Activated CD4-positive, alpha-beta T cell treated with anti-CD3 and anti-CD28 coated beads, Interleukin-2, amount 10 ng/mL, durations not matched to agents 7 days and 5 days (primary cell): ENCODE measurements at places on chromosomes 2 and 18.

DNA sequence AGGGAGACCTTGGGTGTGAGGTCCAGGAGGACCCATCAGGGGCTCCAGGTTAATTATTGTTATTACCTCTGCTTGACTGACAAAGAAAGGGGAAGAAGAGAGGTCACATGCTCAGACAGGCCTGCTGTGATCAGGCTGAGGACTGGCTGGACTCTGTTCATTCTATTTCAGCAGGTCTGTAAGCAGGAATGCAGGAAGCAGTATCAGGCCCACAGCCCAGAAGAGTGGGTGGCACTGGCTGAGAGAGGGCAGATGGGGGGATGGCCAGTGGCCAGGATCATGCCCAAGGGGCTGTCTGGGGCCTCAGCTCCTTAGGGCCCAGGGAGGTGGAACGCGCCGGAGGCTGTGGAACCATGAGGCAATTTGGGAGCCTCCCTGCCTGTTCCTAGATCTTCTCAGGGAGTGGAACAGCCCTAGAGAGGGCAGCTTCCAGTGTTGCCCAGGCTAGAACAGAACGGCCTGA lies 43.7 kb upstream of the ZBTB7C start:
- no peak for DNase-seq

DNA sequence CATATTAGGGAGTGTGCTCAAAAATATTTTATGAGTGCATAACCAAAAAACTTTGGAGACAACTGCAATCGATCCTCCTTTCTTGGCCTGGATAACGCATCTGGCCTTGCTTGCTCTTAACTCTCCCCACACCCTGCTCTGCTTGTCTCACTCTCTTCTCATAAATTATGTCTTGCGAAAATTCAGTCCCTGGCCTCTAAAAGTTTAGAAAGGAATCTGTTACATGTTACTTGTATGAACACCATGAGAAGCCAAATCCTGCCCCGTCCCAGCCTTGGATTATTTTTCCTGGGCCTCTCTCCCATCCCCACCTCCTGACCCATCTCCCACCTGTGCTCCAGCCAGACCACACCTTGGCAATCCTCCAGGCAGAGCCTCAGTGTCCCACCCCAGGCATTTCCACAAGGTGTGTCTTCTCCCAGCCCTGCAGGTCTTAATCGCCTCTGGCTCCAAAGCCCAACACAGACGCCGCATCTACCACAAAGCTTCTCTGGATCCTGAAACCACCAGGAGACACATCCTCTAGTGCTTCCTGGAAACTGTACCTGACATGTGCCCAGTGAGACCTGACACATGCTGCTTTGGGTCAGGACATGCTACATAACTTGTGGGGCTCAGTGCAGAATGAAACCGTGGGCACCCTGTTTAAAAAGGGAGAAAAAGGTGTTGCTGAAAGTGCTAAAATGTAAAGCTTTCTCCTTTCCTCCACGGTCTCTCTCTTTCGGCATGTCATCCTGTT lies 99.6 kb upstream of the ST3GAL5 start:
- peak; percentile 4 for DNase-seq

- DNase-seq, result no peak
These were observed 41.3 kb downstream of the PSMG2 start for GRCh38 chr18:12744103-12744502.

DNA sequence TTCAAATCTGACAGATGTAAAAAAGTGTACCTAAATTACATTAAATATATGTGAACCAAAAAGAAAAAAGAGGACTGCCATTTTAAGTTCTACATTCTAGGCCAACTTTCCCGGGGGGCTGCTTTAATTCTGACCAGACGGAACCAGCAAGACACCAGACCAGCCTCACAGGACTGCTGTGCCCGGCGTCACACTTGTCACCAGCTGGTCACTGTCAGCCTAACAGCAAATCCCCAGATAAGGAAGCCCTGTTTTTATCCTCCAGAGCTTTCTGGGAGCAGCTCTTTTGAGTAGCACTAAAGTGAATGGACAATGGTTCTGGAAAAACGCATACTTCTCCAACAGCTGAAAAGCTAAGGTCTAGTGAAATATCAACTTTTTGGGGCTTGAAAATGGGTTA lies 35.6 kb downstream of the CYB5A start:
- no peak for DNase-seq
